NCI-H2227 treated with DMSO at 0.1 percent for 48 hours (cell line): ENCODE measurements at places on chromosomes 1 and 21.

GRCh38 chr1:201396861-201397464 is 2.2 kb downstream of the LAD1 start:
- no peak for DNase-seq

GRCh38 chr1:91161749-91162148 is 139.9 kb upstream of the ZNF644 start:
- no peak for DNase-seq

DNA sequence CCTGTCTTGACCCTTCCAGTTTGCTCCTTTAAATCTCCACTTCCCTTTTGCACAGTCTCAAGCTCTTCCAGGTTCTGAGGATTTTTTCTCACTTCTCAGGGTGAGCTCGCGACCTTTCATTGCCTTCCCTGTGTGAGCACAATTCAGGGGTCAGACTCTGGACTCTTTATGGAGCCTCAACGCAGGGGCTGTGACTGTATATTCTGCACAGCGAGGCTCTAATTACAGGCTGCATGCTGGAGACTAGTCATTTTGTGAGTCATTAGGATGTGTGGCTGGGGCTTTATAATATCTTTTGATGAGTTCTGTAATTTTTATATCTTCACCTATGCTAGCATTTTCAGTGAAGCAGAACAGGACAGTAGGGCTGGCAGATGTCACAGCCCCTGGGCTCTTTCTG is 270.7 kb downstream of the KAZN start:
- peak; percentile 96 for DNase-seq

GRCh38 chr1:206686478-206687249 is 2.0 kb downstream of the MAPKAPK2 start:
- no peak for DNase-seq

GRCh38 chr1:15810073-15810472 is 2.6 kb upstream of the UQCRHL start:
- DNase-seq = no peak

DNA sequence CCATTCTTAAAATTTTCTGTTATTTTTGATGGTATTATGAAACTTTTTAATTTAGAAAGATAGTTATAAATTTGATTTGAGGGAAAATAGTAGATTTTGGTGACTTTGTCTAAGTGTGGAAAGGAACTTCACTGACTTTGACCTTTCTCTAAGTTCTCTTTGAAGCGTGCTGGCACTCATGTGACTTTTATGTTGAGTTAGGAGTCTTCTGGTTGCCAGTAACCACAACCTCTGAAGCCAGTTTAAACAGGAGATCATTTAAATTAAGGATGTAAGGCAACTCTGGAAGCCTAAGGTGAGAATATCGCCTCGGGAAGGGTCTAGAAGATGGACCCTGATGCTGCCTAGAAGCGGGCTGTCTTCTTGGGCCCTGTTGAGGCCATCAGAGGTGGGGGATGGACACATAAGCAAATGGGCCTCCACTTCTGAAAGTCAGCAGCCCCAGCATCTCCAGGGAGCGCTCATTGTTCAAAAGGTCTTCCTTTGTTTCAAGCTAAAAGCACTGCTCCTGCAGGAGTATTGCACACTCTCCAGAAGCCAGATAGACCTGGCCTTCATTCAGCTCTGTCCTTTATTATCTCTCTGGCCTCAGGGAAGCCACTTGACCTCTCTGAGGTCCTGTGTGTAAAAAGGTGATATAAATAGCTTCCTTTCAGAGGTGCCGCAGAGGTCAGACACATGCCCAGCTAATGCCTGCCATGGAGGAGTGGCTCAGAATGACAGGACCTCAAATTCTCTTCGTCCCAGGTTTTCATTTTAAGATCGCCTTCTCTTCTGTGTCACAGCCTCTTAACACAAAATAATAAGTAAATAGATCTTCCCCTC is 5.1 kb upstream of the RCAN1 start:
- no peak for DNase-seq

DNA sequence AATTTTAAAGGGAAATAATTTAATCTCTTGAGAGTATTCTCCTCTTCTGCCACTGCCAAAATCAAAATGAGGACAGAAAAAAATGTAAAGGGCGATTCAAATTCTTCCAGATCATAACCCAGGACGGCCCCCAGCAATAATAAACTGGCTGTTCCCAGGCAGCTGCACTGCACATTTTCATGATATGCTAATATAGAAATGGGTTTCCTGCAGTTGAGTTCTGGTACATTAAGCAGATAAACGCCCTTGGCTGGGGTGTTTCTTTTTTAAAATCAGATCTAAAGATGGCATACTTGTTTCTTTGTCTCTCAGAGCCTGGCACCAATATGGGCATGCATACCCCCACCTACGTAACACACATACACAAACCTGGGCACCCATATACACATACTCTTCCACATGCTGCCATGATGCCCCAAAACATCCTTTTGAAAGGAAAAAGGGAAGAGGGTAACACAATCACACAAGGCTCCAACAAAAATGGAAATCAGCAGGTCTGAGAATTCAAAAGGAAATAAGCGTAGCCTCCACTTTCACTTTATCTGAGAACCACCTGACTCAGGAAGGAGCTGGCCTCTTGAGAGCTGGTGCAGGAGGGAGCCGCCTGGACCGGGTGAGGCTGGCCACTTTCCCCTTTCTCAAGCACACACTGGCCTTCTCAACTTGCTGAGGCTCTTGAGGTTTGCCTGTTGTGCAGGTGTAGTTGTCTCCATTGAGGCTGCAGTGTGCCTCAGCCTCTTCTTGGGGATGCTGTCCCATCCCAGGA is 653.4 kb downstream of the KIF26B start:
- DNase-seq = no peak

DNA sequence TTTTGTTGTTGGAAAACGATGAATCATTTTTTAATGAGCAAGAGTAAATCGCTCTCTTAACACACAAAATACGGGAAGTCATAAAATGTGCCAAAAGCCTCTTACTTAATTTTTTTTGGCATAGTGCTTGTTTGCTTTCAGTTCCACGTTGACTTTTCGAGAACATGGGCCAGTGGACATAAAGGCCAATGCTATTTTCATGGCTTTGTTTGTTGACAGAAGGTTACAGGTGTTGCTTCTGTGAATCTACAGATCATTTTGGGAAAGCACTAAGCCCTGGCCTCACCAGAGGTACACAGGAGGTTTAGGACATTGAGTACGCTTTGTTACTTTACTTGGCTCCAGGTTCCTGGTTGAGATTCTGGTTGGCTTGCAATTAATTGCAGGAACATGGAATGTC is 199.4 kb upstream of the HMCN1 start:
- DNase-seq = no peak

- no peak for DNase-seq
These were observed 13.4 kb upstream of the DPT start for GRCh38 chr1:168742386-168742785.

DNA sequence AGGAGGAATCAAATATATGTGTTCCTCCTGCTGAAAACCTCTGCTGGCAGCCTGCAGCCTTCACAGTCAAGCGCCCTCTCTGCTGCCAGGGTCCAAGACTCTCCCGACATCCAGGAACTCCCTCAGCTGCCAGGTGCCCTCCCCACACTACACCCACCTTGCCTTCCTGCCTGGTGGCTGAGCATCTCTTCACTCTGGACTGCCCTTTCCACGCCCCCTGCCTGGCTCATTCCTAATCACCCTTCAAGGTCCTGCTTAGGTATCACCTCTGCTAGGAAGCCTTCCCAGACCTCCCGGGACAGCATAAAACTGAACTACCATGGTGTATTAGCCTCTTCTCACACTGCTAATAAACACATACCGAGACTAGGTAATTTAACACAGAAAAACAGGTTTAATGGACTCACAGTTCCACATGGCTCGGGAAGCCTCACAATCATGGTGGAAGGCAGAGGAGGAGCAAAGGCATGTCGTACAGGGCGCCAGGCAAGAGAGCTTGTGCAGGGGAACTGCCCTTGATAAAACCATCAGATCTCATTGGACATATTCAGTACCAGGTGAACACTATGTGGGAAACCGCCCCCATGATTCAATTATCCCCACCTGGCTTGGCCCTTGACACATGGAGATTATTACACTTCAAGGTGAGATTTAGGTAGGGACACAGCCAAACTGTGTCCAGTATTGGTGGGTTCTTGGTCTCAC is 15.3 kb downstream of the LDLRAD1 start:
- no peak for DNase-seq

- DNase-seq = no peak
These were observed 11.8 kb downstream of the RTCA start for GRCh38 chr1:100277866-100278265.

GRCh38 chr1:2468041-2468472 is 8.0 kb upstream of the PLCH2 start:
- DNase-seq = no peak

- DNase-seq = no peak
These were observed 35.2 kb downstream of the CCN1 start for GRCh38 chr1:85615586-85616363.

- no peak for DNase-seq
These were observed 75.7 kb downstream of the RASAL2 start for GRCh38 chr1:178169649-178170048.

DNA sequence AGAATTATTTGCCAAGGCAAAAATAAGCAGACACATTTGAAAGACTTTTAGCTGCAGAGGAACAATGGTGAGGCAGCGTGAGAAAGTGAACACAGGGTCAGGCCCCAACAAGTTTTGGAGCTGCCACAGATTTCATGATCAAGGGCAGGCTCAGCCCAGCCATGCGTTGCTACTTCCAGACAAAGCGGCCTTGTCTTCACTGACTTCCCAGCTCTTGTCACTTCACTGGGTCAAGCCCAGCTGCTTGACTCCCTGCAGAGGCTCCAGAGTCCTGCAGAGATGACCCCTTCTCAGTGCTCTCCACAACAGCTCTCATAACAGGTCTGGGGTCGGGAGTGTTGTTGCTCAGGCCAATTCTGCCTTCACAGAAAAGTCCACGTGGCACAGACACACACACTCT is 35.8 kb downstream of the HHAT start:
- no peak for DNase-seq

GRCh38 chr1:9481048-9481447 is 58.2 kb upstream of the SLC25A33 start:
- no peak for DNase-seq

- no peak for DNase-seq
These were observed 98.1 kb downstream of the TM2D1 start for GRCh38 chr1:61626816-61627215.

- no peak for DNase-seq
These were observed 46.5 kb downstream of the RNF11 start for GRCh38 chr1:51282605-51283004.

DNA sequence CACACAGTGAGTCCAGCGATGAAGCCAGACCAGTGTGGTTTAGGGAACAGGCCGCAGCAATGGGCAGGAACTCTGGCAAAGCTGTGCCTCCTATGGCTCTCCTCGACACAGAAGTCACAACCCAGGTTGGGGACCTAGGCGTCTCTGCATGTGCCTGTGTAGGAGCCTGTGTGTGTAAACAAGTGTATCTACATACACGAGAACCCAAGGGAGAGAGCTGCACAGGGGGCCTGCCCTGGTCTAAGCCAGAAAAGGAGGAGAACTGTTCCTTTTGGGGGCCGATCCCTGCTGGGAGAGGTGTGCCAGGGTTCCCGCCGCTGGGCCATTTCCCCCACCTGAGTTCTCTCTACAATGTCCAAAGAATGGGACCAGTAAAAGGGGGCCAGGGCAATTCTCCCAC is 56.0 kb downstream of the CD247 start:
- no peak for DNase-seq

DNA sequence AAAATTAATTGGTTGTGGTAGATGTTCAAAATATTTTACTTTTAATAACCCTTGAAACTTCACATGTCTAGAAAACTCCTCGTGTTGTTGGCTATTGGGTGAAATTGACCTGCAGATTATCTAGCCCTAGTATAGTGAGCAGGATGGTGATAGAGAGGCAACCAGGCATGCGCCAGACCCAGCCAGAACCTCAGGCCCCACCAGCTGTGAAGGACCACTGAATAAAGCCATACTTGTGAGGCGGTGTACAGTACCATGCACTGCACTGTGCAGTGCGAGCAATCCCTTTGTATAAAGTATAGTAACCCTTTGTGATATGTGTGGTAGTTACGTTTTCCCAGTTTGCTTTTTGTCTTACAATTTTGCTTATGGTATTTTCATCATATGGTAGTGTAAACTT is 8.5 kb downstream of the TTF2 start:
- DNase-seq = no peak

GRCh38 chr1:55067022-55067778 is 27.9 kb downstream of the PCSK9 start:
- DNase-seq = no peak

- DNase-seq = no peak
These were observed 188.3 kb downstream of the ASTN1 start for GRCh38 chr1:176976225-176976624.

- no peak for DNase-seq
These were observed 98.8 kb downstream of the ZFYVE9 start for GRCh38 chr1:52240592-52241210.

- DNase-seq = peak; percentile 27
These were observed 539 bp downstream of the CGN start for GRCh38 chr1:151511636-151512215.

GRCh38 chr1:185402930-185403329 is 85.9 kb upstream of the IVNS1ABP start:
- DNase-seq = no peak

GRCh38 chr1:109341944-109342930 is 35.4 kb upstream of the MYBPHL start:
- no peak for DNase-seq

- no peak for DNase-seq
These were observed 4.8 kb upstream of the SELENON start for GRCh38 chr1:25795211-25795610.

GRCh38 chr21:28485301-28486022 is 507.2 kb downstream of the LTN1 start:
- no peak for DNase-seq

DNA sequence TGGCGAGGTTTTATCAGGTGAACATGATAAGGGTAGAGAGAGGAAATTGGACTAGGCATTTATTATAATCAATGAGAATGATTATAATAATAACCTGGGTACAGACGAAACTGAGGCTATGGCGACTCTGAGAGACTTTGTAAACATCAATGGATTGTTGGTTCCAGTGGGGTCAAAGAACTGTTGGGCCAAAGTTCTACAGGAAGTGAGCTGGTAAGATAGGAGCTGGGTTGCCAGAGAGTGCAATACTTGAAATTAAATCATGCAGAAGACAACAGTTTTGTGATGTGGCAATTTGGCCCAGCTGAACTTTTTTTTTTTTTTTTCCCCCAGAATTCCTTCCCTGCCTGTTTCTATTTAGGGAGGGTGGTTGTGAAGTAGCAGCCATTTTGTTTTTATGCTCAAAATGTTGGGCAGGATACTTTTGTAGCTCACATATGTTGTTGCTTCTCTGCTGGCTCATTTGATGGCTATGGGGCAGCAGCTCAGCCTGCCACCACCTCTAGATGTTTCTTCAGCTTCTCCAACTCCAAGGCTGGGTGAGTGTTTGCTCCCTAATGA is 286.5 kb upstream of the B3GALT2 start:
- no peak for DNase-seq

DNA sequence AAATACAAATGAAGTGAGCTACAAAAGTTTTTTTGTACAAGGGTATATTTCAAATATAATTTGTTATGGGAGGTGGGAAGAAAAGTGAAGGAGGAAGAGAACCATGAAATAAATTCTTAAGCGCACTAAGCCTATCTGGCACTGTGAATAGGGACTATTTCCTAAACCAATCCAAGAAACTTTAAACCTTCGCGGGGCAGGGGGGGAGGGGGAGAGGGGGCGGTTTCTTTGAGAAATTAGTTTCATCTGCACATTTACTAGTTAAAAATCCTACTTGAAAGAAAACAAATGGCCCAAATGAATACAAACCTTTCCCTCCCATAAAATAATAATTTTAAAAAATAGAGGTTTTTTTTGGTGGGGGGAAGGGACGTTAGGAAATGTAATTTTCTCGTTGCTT is 364 bp downstream of the GOLPH3L start:
- no peak for DNase-seq
